CD4-positive, alpha-beta T cell treated with Interleukin-4 for 1 hour (primary cell): ENCODE measurements at places on chromosomes 7 and 10.

- no peak for DNase-seq
These were observed 18.6 kb upstream of the ASCC1 start for GRCh38 chr10:72234560-72235095.

- DNase-seq = no peak
These were observed 9.8 kb upstream of the RTKN2 start for GRCh38 chr10:62278441-62278910.

GRCh38 chr10:59993931-59994330, 87.6 kb upstream of the CCDC6 start:
- DNase-seq = no peak

DNA sequence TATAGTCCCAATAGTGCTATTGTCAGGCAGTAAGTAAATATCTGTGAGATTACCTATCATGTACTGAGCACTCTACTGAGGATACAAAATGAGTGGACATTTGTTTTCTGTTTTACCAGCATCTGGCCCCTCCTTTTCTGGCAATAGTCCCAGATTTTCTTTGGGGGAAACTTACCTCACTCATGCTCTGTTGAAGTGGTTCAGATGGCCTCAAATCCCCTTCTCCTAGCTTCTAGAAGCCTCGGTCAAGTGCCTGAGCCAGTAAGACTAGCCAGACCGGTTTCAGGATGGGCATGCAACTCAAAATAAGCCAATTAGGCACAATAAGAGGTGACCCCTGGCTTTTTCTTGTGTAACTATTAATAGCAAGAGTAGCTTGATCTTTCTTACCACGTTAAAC, 19.7 kb downstream of the TRDMT1 start:
- DNase-seq = no peak

DNA sequence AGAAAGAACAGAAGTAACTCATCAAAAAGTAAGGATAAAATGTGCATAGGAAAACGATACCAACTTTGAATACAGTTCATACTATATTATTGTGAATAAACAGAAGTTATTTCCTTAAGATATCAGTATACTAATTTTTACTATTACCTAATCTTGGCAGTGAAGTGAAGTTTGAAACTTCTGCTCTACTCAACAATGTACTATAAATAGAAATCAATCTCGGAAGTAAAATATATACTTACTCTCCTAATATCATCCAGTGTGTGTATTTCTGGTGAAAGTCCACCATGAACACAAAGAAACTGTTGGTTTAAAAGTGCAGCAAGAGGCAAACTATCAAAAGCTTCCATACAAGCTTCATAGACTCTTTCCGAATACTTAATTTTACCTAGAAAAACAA, 24.6 kb downstream of the PPP3CB start:
- DNase-seq = no peak

DNA sequence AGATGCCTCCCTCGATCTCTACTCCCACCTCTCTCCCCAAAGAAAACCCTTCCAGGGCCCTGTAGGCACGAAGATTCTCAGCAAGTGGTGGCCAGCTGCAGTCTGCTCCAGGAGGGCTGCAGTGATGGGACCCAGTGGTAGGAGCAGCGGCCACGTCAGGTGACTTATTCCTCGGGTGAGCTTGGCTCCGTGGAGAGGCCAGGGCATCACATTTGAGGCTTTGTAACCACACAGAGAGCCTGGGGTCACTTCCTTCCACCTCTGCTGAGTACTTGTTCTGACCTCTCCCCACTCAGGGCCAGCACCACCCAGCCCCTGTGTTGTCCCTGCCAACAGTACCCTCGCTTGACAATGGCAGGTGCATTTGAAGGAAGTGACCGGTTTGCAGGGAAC, 17.9 kb upstream of the EN2 start:
- no peak for DNase-seq

DNA sequence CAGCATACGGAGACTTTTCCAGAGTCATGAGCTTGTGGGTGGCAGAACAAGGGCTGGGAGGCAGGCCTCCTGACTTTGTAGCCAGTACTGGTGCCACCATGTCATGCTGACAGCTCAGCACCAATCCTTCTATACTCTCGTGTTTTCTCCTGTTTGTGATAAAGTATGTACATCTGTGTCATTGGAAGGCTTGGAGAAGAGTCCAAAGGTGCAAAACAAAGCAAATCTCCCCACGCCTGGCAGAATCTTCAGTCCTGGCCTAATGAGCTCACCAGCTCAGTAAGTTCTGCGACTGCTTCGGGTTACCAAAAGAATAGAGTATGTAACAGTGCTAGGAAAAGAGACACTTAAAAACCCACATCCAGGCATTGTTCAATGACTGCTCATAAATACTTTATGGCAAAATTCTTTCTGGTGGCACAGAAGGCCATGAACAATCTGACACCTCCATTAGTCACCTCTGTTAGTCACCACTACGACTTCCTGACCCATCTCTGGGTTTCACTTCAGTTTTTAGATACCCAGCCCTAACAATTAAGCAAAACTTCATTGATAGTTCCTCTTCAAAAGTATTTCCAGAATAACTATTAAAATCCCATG, 24.5 kb downstream of the STEAP1 start:
- DNase-seq = no peak

DNA sequence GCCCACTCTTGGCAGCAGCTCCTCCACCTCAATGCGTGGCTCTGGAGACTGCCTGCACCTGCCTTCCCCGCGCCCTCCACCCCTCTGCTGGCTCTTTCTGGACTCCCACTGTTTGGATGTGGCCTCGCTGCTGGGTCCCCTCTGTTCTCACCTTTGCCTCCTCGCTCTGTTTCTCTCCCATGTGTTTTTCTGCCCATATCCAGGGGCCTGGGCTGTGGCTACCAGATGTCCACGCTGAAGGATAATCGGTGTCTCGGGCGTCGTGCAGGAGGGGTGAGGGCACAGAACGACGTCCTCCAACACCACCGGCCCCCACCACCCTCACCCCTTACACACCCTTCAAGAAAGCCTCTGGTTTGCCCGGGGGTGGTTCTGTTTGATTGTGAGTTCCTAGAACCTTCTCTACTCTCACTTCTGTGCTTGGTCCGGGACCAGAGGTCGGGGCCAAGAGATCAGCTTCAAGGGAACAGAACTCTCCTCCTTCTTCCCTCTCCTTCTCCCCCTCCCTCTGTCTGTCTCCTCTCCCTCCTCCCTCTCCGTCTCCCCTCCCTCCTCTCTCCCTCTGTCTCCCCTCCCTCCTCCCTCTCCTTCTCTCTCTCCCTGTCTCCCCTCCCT, 31.7 kb downstream of the AP5Z1 start:
- no peak for DNase-seq
